ENCODE measurements at places on chromosomes 3 and 15. TPM values are rescaled to one million over a fixed set of nuclear protein-coding genes. Genes with fewer than 3 reads are reported as not detected.

Gene STAB1
- total RNA-seq: not detected

Gene NGRN
- 44.2 TPM for total RNA-seq

Gene GOLGA8G
- not detected for total RNA-seq

GRCh38 chr15:57334257-57334656, 42.0 kb upstream of the CGNL1 start:
- no peaks in the 10 kb centered on the region for H3K27me3 ChIP-seq
- H3K4me1 ChIP-seq: peaks cover 4% of the 10 kb centered on the region
- peak; percentile 31 for DNase-seq
- H3K36me3 ChIP-seq: no peaks in the 10 kb centered on the region

DNA sequence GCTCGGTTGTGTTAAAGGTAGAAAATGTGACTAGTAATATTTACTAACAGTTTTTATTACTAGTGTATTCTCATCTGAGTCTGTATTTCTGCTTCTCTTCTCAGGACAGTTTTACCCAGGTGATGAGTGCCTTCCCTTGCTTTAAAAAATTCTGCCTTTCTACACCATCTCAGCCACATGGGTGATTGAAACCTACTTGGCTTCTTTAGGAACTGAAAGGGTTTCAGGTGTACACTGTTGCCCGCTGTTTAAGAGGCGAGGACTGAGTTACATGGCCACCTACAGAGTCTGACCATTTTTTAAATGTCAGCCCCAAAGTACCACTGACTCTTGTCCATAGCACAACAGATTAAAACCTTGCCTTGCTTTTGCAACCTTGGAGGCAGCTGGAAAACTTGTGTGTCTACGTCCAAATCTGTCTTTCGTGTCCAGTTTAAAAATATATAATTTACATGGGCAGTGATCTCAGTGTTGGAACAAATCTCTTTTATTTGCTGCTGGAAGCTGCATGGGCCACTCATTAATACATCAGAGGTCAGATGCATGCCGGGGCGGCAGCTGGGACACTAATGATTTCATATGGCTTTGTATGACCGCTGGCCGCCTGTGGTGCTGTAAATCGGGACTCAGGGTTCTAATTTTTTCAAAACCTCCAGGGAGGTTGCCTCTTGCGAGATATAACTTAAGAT, 44.6 kb downstream of the TRIM71 start:
- no peaks in the 10 kb centered on the region for H3K36me3 ChIP-seq
- no peak overlapping the region for H3K27ac ChIP-seq
- DNase-seq: no peak
- H3K27me3 ChIP-seq: peaks cover 20% of the 10 kb centered on the region

DNA sequence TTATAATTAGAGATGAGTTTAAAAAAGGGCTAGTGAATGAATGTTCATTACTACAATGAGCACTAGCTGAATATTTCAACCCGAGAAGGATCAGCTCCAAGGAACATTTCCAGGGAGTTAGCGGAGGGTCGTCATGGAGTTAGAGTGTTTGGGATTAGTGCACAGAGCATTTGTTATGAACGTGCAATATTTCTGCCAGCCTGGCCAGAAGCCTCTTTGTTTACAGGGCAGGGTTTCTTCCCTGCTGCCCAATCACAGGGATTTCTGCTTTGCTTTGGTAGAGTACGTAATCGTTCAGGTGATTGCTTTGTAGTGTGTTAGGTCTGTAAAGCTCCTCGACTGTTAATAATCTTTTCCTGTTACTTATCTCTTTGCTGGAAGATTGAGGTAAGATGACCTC, 5.9 kb downstream of the CGNL1 start:
- H3K27me3 ChIP-seq: peaks cover 45% of the 10 kb centered on the region
- DNase-seq: no peak
- H3K4me1 ChIP-seq: peaks cover 3% of the 10 kb centered on the region

DNA sequence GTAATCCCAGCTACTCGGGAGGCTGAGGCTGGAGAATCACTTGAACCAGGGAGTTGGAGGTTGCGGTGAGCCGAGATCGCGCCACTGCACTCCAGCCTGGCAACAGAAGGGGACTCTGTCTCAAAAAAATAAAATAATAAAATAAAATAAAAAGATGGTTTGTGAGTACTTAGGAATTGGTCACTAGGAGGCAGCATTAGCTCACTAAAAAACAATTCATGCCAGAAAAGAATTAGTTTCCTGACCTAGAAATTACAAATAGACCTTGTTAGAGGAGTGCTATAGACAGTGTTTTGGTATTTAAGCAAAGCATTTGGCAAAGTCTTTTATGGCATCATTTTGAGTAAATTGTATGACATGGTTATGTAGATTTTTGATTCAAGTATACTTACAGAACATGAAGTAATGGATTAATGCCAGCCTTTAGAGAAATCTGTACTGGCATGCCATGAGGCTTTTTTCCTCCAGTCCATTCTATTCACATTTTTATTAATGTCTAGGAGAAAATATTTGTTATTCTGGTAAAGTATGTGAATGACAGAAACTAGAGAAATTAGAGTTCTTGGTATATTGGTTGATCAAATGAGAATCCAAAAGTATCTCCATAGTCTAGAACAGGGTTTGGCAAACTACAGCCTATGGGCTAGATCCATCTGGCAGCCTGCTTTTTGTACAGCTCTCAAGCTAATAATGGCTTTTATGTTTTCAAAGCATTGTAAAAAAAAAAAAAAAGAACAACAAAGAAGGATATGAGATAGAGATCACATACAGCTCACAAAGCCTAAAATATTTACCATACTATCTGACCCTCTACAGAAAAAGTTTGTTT, 81.6 kb downstream of the LRRC49 start:
- H3K27ac ChIP-seq: no peak overlapping the region
- no peaks in the 10 kb centered on the region for H3K36me3 ChIP-seq
- H3K4me3 ChIP-seq: no peak overlapping the region

DNA sequence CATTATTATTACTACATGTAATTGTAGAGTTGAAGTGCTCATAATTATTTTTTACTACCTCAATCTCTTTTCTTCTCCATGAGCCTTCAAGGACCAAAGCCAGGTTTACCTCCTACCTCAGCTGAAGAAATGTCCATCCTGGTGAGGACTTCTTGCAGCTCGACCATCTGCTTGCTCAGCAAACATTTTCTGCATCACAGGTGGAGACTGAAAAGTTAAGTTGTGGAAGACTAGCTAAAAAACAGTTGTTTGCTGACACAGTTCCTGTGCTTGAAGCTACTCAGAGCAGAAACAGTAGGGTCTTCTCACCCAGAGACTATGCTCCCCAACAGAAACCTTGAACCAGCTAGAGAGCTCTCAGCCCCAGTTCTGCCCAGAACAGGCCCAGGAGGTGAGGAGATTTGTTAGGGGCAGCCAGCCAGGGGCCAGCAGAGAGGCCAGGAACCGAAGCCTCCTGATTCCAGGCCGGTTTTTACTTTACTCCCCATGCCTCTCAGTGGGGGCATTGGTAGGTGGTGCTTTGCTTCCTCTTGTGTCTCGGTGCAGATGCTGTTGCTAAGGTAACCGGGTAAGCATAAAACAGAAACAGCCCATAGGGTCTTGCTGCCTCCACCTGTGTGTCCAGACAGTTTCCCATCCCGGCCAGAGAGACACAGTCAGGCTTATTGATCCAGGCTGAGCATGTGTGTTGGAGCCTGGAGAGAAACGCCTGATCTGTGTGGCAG, 54.9 kb downstream of the CCNL1 start:
- no peak overlapping the region for H3K4me3 ChIP-seq
- no peak for DNase-seq
- H3K36me3 ChIP-seq: no peaks in the 10 kb centered on the region
- no peak overlapping the region for H3K27ac ChIP-seq

- DNase-seq: no peak
- no peaks in the 10 kb centered on the region for H3K36me3 ChIP-seq
- no peaks in the 10 kb centered on the region for H3K4me1 ChIP-seq
- H3K27me3 ChIP-seq: no peaks in the 10 kb centered on the region
- H3K27ac ChIP-seq: no peak overlapping the region
Observed at GRCh38 chr3:182005219-182005618, 293.5 kb downstream of the SOX2 start.

DNA sequence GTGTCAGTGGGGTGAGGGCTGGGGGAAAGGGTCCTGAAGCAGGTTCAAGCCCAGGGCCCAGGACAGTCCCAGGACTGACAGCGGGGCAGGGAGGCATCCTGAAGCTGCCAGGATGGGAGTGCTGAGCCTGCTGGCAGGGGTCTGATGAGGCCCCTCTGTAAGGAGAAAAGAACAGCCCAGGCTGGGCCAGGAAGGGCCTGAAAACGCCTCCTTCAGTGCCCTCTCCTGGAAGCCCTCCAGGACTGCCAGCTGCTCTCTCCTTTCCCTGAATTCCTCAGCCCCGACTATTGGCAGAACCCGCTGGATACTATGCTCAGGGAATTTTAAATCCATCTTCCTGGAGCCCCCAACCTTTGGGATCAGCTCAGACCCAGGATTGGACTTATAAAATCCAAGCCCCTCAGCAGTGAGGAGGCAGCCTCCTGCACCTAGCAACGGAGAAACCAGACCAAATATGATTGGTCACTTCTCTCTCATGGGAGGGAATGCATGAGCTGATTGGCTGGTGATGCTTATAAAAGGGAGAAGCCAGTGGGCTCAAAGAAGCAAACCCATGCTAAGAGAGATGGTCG, 203.5 kb upstream of the LINGO1 start:
- DNase-seq: peak; percentile 27
- H3K36me3 ChIP-seq: no peaks in the 10 kb centered on the region
- no peak overlapping the region for H3K4me3 ChIP-seq
- peaks cover 73% of the 10 kb centered on the region for H3K27me3 ChIP-seq
- H3K27ac ChIP-seq: no peak overlapping the region
- no peaks in the 10 kb centered on the region for H3K4me1 ChIP-seq

DNA sequence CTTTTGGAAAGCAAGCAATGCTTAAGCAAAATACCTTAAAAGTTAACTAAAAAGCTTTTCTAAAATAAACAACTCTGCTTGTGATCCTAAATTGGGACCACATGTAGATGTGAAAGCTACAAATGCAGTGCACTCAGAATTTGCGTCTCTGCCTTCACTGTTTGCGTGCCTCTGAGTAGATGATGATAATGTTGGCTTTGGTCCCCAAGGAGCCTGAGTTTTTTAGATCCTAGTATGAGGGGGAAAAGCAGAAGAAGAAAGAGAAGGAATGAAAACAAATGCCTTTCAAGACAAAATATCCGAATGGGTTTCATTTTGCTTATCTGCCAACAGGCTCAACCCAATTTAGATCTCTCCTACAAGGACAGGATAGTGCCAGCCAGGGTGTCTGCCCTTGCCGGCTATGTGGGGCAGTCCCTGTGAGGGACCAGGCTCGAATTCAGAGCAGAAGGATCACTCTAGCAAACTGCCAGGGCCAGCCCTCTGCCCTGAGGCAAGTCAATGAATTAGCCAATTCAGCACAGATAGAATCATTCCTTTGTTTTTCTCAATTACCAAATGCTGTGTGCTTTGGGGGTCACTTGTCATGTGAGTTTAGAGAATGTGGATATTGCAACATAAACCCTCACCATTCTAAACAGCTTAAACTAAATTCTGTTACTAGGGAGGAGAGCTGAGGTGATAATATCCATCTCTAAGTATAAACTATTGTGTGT, 28.5 kb downstream of the SCG5 start:
- no peaks in the 10 kb centered on the region for H3K36me3 ChIP-seq
- DNase-seq: peak; percentile 45
- peak overlapping the region; percentile 84 for H3K27ac ChIP-seq
- H3K4me3 ChIP-seq: no peak overlapping the region

DNA sequence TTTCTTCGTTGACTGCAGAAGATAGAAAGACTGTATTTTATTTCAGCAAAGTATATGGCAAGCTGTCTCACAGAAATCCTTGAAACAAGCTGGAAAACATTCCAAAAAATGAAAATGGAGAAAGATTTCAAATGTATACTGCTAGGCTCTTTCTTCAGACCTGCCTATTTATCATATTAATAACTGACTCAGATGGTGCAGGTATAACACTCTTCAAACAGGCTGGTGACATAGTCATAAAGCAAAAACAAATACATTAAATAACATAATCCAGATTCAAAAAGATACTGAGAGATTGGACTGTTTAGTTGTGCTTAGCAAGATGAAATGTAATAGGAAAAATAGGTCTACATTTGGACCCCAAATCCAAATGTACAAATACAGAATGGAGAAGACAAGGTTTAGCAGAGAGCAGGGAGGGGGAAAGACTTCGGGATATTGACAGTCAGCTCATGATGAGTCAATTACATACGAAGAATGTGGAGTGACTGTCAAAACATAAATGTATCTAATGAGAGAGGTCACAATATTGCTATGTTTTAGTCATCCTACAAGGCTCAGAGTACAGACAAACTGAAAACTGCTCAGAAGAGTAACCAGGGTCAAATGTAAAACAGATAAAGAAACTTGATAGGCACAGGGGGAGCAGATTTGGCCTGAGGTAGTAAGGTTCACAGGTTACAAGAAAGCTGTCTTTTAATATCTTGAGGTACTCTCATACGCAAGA, 88.7 kb downstream of the DMXL2 start:
- no peak overlapping the region for H3K27ac ChIP-seq
- no peak overlapping the region for H3K4me3 ChIP-seq
- no peaks in the 10 kb centered on the region for H3K27me3 ChIP-seq
- H3K36me3 ChIP-seq: no peaks in the 10 kb centered on the region

GRCh38 chr3:8492744-8493511, 8.7 kb upstream of the LMCD1 start:
- no peak overlapping the region for H3K4me3 ChIP-seq
- H3K4me1 ChIP-seq: peaks cover 18% of the 10 kb centered on the region
- H3K36me3 ChIP-seq: no peaks in the 10 kb centered on the region
- no peaks in the 10 kb centered on the region for H3K27me3 ChIP-seq
- no peak overlapping the region for H3K27ac ChIP-seq

DNA sequence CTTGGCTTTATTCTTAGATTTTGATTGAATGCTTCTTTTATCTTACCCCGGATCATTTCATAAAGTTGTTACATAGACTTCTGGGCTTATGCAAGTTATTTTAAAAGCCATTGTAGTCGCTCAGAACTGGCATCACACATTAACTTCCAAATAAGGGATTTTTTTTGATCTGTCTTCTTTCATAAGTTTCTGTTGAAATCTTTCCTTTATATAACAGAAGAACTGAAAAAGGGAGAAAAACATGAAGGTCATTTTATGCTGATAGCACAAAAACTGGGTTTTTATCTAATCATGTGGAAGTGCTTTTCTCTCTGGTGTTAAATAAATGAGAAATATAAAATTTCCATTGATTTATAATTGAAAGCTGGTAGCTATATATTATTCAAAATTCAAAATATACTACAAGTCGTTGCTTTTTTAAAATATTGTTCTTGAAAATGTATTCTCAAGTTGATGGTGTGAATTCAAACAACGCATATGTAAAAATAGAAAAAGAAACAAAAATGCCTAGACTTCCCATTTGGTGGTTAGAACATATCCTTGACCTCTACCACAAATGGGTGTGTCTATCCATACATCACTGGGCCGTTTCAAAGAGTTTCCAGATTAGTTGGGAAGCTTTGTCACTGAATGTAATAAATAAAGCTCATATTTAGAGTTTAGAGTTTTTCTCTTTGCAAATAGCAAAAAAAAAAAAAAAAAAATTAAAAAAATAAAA, 258.3 kb upstream of the ZPLD1 start:
- H3K27me3 ChIP-seq: no peaks in the 10 kb centered on the region
- no peak overlapping the region for H3K27ac ChIP-seq
- no peak overlapping the region for H3K4me3 ChIP-seq
- DNase-seq: no peak
- H3K36me3 ChIP-seq: no peaks in the 10 kb centered on the region

- DNase-seq: peak; percentile 89
- H3K4me1 ChIP-seq: peaks cover 32% of the 10 kb centered on the region
- no peaks in the 10 kb centered on the region for H3K27me3 ChIP-seq
- no peaks in the 10 kb centered on the region for H3K36me3 ChIP-seq
Observed at GRCh38 chr3:13022348-13023234, 50.6 kb downstream of the IQSEC1 start.

- no peaks in the 10 kb centered on the region for H3K36me3 ChIP-seq
- no peaks in the 10 kb centered on the region for H3K27me3 ChIP-seq
- H3K4me3 ChIP-seq: no peak overlapping the region
- no peaks in the 10 kb centered on the region for H3K4me1 ChIP-seq
- no peak overlapping the region for H3K27ac ChIP-seq
- DNase-seq: peak; percentile 76
Observed at GRCh38 chr3:100590114-100590839, 19.1 kb upstream of the ADGRG7 start.
